ENCODE measurements at places on chromosomes 12 and 14. TPM values are rescaled to one million over a fixed set of nuclear protein-coding genes. Genes with fewer than 3 reads are reported as not detected.

Gene ZC3H10
- total RNA-seq: 3.2 TPM

Gene NTN4
- total RNA-seq: 57.2 TPM

Gene C12orf76
- 5.8 TPM for total RNA-seq

Gene PGF
- total RNA-seq: 2.7 TPM

Gene KRT72
- not detected for total RNA-seq

Gene POTEG
- total RNA-seq: not detected

Gene HOXC13
- total RNA-seq: 9.8 TPM

Gene NOXRED1
- total RNA-seq: 0.07 TPM

Gene RAPGEF3
- 0.72 TPM for total RNA-seq

Gene PCNX1
- 14.6 TPM for total RNA-seq

Gene IFI27
- total RNA-seq: 0.25 TPM

Gene EPYC
- total RNA-seq: not detected

Gene NCAPD2
- 60.4 TPM for total RNA-seq

Gene SLC39A2
- total RNA-seq: not detected

Gene CLEC4D
- not detected for total RNA-seq

Gene CLEC2A
- not detected for total RNA-seq

Gene SFSWAP
- total RNA-seq: 30.9 TPM

Gene SVOP
- not detected for total RNA-seq

Gene TAS2R46
- total RNA-seq: not detected

Gene HCAR1
- 0.03 TPM for total RNA-seq

Gene VCPKMT
- 6.3 TPM for total RNA-seq
